ENCODE measurements at places on chromosomes 4 and X. TPM values are rescaled to one million over a fixed set of nuclear protein-coding genes. Genes with fewer than 3 reads are reported as not detected.

- no peak overlapping the region for H3K27ac ChIP-seq
- no peak for DNase-seq
- H3K36me3 ChIP-seq: no peaks in the 10 kb centered on the region
Observed at GRCh38 chr4:106385853-106386393, 17.3 kb upstream of the GIMD1 start.

- no peak overlapping the region for H3K4me3 ChIP-seq
- no peaks in the 10 kb centered on the region for H3K36me3 ChIP-seq
- no peaks in the 10 kb centered on the region for H3K27me3 ChIP-seq
- no peak overlapping the region for H3K27ac ChIP-seq
- DNase-seq: no peak
- H3K4me1 ChIP-seq: no peaks in the 10 kb centered on the region
Observed at GRCh38 chr4:138389976-138390685, 148.0 kb upstream of the SLC7A11 start.

DNA sequence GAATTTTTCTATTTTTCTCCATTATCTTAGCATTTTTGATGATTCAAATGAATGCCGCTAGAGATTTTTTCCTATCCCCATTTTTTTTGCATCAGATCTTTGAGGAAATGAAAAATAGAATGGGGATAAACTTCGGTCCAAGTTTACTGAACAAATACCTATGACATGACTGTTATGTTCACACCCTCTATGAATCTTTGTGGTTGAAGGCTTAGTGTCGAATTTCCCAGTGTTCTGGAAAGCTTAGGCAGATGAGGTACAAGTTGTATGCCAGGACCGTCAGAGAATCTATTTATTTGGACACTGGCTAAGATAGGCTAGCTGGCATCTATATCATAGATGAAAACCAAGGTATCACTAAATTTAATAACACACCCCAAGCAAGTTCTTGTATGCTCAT is 123.4 kb downstream of the SPCS3 start:
- H3K27ac ChIP-seq: no peak overlapping the region
- H3K27me3 ChIP-seq: no peaks in the 10 kb centered on the region
- no peaks in the 10 kb centered on the region for H3K36me3 ChIP-seq
- no peak overlapping the region for H3K4me3 ChIP-seq
- no peaks in the 10 kb centered on the region for H3K4me1 ChIP-seq
- DNase-seq: no peak

DNA sequence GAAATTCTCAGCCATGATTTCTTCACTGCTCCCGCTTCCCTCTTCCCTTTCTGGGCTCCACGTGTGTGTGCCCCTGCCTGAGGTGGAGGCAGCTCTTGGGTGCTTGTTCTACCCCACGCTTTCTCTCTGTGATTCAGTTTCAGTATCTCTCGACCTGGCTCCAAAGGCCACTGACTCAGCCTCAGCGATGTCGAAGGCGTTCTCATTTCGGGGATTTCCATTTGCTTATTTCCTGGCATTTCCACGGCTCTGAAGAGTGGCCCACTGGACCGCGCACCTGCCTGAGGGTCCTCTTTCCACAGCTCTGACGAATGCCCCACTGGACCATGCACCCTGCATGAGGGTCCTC is 52.4 kb downstream of the GAK start:
- peaks cover 100% of the 10 kb centered on the region for H3K36me3 ChIP-seq
- no peak overlapping the region for H3K27ac ChIP-seq
- H3K4me1 ChIP-seq: no peaks in the 10 kb centered on the region
- no peak overlapping the region for H3K4me3 ChIP-seq
- DNase-seq: no peak

DNA sequence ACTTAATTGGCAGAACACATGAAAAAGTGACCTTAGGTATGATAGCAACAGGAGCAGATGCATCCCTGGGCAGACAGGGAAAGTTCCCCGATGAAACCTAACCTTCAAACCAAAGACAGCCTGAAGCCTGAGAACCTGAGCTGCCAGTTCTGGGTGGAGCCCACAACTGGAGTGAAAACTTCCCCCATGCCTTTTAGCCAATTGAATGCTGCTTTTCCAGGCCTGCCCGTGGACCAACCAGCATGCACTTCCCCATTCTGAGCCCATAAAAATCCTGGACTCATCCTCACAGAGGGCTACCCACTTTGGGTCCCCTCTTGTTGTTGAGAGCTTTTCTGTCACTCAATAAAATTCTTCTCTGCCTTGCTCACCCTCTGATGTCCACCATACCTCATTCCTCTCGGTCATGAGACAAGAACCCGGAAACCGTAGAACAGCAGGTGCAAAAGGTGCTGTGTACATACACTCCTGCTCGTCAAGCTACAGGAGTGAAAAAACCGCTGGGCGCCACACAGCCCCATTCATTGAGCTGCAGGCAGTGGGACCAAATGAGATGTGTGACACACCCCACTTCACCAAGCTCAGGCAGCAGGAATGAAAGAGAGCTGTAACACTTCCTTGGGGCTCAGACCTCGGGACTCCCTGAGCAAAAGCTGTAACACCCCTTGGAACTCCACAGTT is 13.9 kb upstream of the SLC7A11 start:
- no peaks in the 10 kb centered on the region for H3K4me1 ChIP-seq
- no peak overlapping the region for H3K27ac ChIP-seq
- H3K36me3 ChIP-seq: no peaks in the 10 kb centered on the region
- no peak overlapping the region for H3K4me3 ChIP-seq

TLR10 gene
- total RNA-seq: 0.09 TPM

DNASE1L1 gene
- 28.4 TPM for total RNA-seq

MAGEA9B gene
- total RNA-seq: not detected

NPY1R gene
- 2.4 TPM for total RNA-seq

GPAT3 gene
- total RNA-seq: 3.3 TPM
